Ecto neural progenitor cell (in vitro differentiated cells): ENCODE measurements at places on chromosomes 11 and 22.

DNA sequence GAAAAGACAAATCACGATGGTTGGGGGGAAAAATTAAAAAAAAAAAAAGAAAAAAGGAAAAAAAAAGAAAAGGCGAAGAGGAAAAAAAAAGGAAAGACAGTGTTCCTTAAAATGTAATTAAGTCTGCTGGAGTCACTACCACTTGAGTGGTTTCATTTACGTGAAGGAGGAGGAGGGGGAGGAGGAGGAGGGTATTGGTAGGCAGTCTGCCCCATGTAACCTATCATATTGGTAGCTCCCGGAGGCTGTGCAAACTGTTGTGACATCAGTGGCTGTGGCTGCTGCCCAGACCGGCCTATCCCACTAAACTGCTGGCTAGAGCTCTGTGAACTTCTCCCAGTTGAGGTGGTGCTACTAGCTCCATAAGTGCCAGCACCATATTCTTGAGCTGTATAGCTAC lies 17.9 kb downstream of the KDELR3 start:
- no peak for DNase-seq

DNA sequence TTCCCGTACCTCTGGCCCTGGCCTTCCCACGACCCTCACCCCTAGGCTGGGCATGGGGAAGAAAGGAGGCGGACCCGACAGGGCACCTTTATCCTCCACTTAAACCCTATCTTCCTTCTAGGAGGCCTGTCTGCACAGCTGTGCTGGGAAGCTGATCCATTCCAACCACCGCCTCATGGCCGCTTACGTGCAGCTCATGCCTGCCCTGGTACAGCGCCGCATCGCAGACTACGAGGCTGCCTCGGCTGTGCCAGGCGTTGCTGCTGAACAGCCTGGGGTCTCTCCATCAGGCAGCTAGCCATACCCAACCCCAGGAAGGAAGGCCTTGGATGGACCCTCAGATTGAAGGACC lies 599 bp downstream of the TIMM10B start:
- no peak for DNase-seq

DNA sequence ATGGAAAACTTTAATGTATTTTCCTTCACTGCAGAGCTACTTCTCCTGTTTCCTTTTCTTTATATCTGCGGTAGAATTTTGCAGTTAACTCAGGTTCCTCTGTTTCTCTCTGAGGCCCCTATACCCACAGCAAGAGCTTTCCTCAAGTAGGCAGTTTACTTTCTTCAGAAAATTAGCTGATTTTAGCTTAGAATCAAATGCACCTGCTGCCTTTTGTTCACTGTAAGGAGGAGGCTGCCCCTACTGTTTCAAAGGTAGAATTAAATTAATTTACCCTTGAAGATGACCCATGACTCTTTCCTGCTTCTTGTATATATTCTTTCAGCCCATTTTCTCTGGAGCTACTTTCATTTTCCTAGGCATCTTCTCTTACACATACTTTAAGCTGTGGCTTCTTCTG lies 68.7 kb upstream of the GDPD4 start:
- no peak for DNase-seq

DNA sequence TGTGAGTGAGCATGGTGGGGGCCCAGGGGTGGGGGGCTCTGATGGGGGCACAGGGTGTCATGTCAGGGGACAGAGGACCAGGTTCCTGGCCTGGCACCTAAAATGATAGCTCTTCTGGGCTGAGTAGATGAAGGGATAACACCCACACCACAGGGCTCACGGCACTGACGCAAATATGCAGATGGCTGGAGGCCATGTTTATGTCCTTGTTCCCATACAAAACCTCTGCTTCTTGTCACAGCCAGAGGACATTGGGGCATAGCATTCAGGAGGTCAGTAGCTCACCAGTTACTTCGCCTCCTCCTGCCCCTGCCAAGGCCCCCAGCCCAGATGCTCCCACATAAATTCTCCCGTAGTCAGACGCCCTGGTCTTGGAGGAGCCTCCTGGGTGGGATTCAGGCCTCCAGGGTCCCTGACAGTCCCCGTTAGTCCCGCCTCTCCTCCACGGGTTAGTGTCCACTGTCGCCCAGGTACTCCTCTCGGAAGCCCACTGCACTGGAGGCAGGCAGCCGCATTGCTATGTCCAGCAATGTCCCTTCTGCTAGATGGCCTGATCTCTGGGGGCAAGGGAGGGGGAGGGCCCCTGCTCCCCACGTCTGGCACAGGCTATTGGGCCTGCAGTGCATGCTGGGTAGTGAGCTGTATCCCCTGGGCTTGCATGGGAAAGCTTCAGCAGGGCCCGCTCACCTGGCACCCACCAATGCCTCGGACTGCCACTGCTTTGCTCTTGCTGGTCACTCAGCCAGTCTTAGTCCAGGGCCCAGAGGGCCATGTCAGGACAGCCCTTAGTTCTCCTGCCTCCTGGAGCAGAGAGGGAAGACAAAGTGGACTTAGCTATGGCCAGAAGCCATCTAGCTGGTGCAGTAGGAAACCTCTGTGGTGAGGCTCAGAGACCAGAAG lies 75.6 kb upstream of the MYOD1 start:
- no peak for DNase-seq

DNA sequence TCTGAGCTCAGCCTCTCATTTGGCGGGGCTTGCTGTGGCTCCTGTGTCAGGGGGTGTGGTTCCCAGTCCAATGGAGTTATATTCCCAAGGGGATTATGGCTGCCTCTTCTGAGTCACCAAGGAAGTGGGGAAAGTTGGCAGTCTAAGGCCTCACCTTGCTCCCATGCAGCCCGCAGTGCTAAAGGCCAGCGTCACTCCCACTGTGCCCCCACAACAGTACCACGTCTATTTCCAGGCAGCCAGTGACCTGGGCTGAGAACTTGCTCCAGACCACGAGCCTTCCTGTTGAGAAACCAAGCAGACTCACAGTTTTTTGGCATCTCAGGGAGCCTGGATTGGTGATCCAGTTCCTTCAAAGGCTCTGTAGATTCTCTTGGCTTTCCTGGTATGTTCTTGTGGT lies 45.6 kb downstream of the OR2AT4 start:
- no peak for DNase-seq

DNA sequence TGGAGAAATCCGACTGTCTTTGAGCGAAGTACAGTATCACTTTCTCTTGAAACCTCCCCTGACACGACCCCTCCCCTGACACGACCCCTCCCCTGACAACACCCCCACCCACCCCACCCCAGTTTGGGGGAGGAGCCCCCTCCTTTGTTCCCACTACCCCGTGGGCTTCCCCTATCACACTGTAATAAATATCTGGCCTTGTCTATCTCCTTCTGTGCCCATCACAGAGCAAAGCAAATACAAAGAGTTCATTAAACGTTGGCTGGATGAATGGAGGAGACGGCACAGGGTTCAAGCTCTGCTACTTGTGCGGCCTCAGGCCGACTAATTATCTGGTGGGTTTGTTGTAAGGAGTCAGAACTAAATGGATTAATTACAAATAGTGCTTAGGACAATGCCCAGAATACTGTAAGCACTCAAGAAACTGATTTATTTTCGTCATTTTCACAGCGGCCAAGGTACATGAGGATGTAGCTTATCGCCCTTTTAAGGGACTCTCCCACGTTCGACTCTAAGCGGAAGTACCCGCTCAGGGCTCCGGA lies 628 bp upstream of the GGA1 start:
- DNase-seq, result no peak

DNA sequence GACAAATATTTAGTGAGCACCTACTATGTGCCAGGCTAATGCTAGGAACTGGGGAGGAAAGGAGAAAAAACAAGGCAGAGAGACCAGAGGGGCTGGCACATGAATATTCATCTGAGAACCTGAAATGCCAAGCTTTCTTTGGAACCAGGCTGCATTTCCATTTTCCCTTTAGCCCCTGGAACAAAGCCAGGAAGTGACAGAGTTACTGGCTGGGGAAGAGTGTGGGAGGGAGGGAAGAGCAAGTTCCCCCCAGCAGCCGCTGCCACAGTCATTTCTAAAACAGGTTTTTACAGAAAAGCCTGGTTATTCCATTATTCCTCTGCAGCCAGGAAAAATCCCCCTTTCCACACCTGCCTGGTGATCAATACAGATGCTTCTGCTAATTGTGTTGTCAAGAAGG lies 97.0 kb downstream of the SPON1 start:
- no peak for DNase-seq

- DNase-seq, result no peak
These were observed 54.6 kb downstream of the IGLL1 start for GRCh38 chr22:23525510-23525909.

- DNase-seq, result peak; percentile 56
These were observed 1.4 kb downstream of the PATZ1 start for GRCh38 chr22:31344578-31345330.

DNA sequence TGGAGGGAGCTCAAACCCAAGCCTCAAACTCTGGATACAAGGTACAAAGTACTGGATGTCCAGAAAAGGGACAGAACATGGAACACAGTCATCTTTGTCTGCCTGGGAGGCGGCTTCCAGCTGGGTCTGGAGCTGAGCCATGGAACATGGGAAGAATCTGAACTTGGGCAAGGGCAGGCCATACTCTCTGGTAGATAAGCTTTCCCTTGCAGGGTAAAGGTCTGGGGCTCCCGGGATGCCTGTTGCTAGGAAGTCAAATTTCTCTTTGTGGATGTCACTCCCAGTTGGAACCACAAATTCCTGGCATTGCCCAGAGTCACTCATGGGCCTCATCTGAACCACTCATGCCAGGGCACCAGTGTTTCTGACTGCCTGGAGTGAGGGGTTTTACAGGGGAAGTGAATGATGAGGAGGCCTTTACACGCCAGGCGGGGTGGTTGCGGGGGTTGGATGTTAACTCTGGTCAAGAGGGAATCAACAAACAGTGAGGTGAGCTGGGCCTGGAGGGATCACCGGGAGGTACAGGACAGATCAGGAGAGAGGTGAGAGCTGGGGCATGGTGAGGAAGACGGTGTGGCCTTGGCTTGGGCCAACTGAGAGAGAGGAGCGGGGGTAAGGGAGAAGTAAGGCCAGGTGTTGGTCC lies 5.7 kb downstream of the FTH1 start:
- DNase-seq, result peak; percentile 36

GRCh38 chr11:29623144-29623722 lies 393.6 kb downstream of the KCNA4 start:
- DNase-seq, result peak; percentile 59

- DNase-seq, result peak; percentile 43
These were observed 1413.0 kb downstream of the BRD1 start for GRCh38 chr22:48414651-48415050.

- DNase-seq, result no peak
These were observed 734.5 kb downstream of the METTL15 start for GRCh38 chr11:28842716-28843115.

DNA sequence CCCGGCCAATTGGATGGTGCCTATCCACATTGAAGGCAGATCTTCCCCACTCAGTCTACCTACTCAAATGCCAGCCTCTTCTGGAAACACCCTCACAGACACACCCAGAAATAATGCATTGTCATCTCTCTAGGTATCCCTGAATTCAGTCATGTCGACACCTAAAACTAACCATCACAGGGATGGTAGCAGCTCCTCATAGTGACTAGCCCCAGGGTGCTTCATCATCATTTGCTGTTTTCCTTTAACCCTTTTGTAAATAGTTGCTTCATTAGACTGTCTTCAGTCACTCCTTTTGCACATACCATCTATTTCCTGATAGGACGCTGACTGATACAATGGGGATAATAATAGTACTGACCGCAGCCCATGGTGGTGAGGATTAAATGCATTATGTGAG lies 18.8 kb upstream of the AMOTL1 start:
- DNase-seq, result no peak

DNA sequence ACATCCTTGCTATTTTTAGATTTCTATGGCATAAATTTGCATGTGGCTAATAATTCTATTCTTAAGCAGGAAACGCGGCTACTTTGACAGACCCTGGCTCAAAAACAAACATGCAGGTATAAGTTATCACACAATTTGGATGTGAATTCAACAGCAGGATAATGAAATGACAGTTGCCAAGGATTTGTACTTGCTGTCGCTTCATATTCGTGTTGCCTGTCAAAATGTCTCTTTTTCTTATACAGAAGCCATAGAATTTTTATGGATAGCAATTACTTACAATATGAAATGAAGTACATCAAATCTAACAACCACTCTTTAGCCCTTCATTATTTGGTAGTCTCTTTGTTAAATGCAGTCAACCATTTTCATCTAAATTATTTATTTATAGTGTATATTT lies 46.4 kb downstream of the DCDC1 start:
- DNase-seq, result no peak

- DNase-seq, result no peak
These were observed 8.1 kb upstream of the RNF185 start for GRCh38 chr22:31151872-31152271.

DNA sequence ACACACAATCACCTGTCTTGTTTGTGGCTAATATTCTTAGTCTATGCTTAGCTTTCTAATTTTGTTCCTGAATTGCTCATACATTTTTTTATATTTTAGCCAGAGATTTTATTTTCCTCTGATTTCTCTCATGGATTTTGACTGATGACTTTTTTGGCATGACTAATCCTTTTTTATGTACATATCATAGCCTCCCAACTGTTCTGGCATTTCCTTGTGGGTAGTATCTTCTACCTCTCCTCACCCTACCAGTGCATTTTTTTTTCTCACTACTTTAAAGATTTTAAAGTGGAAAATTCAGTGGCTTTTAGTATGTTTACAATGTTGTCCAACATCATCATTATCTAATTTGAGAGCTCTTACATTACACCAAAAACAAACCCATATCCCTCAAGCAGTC lies 84.4 kb upstream of the TENM4 start:
- no peak for DNase-seq

- DNase-seq, result no peak
These were observed 189.9 kb downstream of the ARHGAP42 start for GRCh38 chr11:100876815-100877520.

GRCh38 chr11:120663142-120663541 lies 151.6 kb downstream of the GRIK4 start:
- DNase-seq, result no peak

GRCh38 chr11:60844870-60845221 lies 2.9 kb downstream of the CCDC86 start:
- DNase-seq, result no peak

GRCh38 chr22:42743501-42743991 lies 22.9 kb upstream of the A4GALT start:
- no peak for DNase-seq

- no peak for DNase-seq
These were observed 973.2 kb downstream of the NTM start for GRCh38 chr11:132343445-132344175.

- no peak for DNase-seq
These were observed 6.0 kb downstream of the P2RX6 start for GRCh38 chr22:21020802-21021429.

- no peak for DNase-seq
These were observed 6.7 kb downstream of the INCENP start for GRCh38 chr11:62130283-62131169.

DNA sequence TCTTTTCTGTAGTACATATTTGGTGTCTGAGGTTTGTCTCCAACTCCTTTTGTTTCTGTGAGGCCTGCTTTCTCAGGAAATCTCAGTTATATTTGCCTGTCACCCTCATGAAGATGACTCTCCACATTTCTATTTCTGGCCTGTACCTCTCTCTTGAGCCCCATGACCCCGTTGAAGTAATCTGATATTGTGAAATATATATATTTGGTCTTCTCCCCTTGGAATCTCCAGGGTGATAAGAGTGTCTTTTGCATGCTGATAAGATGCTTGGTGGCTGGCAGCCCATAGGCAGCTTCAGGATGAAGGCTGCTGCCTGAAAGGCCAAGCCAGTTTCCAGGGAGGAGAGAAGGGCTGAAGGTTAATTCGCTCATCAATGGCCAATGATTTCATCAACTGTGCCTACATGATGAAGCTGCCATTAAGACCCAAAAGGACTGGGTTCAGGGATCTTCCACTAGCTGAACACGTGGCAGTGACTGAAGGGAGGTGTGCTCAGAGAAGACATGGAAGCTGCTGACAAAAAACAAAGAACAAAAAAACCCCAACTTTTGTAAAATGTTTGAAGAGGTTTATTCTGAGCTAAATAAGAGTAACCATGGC lies 67.4 kb downstream of the MICAL2 start:
- no peak for DNase-seq
